Omental fat pad (tissue), 4 donors: ENCODE measurements at places on chromosomes 7 and 10. TPM values are rescaled to one million over a fixed set of nuclear protein-coding genes. Genes with fewer than 3 reads are reported as not detected.

The MARCHF5 gene
- 23.5 TPM for total RNA-seq

The MYL7 gene
- total RNA-seq, result not detected

The KCNH2 gene
- 0.56 TPM for total RNA-seq

The EPHA1 gene
- total RNA-seq, result 0.46 TPM

The MICALL2 gene
- 8.0 TPM for total RNA-seq

The HTR5A gene
- not detected for total RNA-seq

The ADIRF gene
- 829 TPM for total RNA-seq

The ZNF365 gene
- total RNA-seq, result not detected

The LOXL4 gene
- 13.0 TPM for total RNA-seq

The ADGRA1 gene
- total RNA-seq, result 0.32 TPM

The GIMAP6 gene
- total RNA-seq, result 47.3 TPM

The CHAT gene
- total RNA-seq, result not detected

The CFAP70 gene
- total RNA-seq, result 3.1 TPM

The ZCWPW1 gene
- 4.2 TPM for total RNA-seq

The SPDYE9 gene
- not detected for total RNA-seq

The SND1 gene
- 118 TPM for total RNA-seq

The VPS37D gene
- total RNA-seq, result not detected

The EFCAB10 gene
- not detected for total RNA-seq

The EBF3 gene
- 4.0 TPM for total RNA-seq

The FRMD4A gene
- 80.6 TPM for total RNA-seq

The STRIP2 gene
- 0.50 TPM for total RNA-seq

The PRLHR gene
- total RNA-seq, result not detected

The PDK4 gene
- total RNA-seq, result 654 TPM

The PGAM2 gene
- not detected for total RNA-seq

The SH2D4B gene
- total RNA-seq, result not detected

The GAD2 gene
- total RNA-seq, result not detected

The PROSER2 gene
- total RNA-seq, result 7.1 TPM

The WAPL gene
- total RNA-seq, result 29.8 TPM

The CELF2 gene
- 106 TPM for total RNA-seq

The FAM25G gene
- not detected for total RNA-seq

The NFE2L3 gene
- total RNA-seq, result 12.1 TPM

The AQP1 gene
- 685 TPM for total RNA-seq

The CTAGE6 gene
- not detected for total RNA-seq

The PIK3AP1 gene
- 16.6 TPM for total RNA-seq

The TMEM196 gene
- total RNA-seq, result 0.82 TPM

The FAM180A gene
- total RNA-seq, result 30.5 TPM

The CPVL gene
- total RNA-seq, result 58.6 TPM

The TMEM225B gene
- total RNA-seq, result 1.8 TPM

The UNC5B gene
- 4.3 TPM for total RNA-seq

The AUTS2 gene
- 13.2 TPM for total RNA-seq

The AKR1C4 gene
- total RNA-seq, result not detected

The ECHS1 gene
- total RNA-seq, result 132 TPM

The PDGFA gene
- 9.6 TPM for total RNA-seq

The ZEB1 gene
- 60.9 TPM for total RNA-seq

The PPP1R9A gene
- 16.5 TPM for total RNA-seq

The CNNM1 gene
- total RNA-seq, result 0.74 TPM

The UTF1 gene
- total RNA-seq, result not detected

The NEBL gene
- 20.5 TPM for total RNA-seq
